Ascending aorta (tissue), 2 donors: ENCODE measurements at places on chromosomes 2 and 18. TPM values are rescaled to one million over a fixed set of nuclear protein-coding genes. Genes with fewer than 3 reads are reported as not detected.

- no peak overlapping the region for H3K27ac ChIP-seq
- no peaks in the 10 kb centered on the region for H3K4me1 ChIP-seq
- no peak for DNase-seq
Measured at GRCh38 chr2:17758118-17758517, 4.2 kb downstream of the GEN1 start.

- no peaks in the 10 kb centered on the region for H3K36me3 ChIP-seq
- H3K27me3 ChIP-seq, result no peaks in the 10 kb centered on the region
- DNase-seq, result no peak
- no peak overlapping the region for H3K4me3 ChIP-seq
- H3K4me1 ChIP-seq, result peaks cover 12% of the 10 kb centered on the region
Measured at GRCh38 chr2:45986509-45986908, 310.7 kb upstream of the EPAS1 start.

GRCh38 chr2:206708286-206708685 is 9.9 kb downstream of the DYTN start:
- no peak for DNase-seq
- H3K36me3 ChIP-seq, result no peaks in the 10 kb centered on the region
- H3K27me3 ChIP-seq, result no peaks in the 10 kb centered on the region
- H3K4me3 ChIP-seq, result no peak overlapping the region
- no peak overlapping the region for H3K27ac ChIP-seq

DNA sequence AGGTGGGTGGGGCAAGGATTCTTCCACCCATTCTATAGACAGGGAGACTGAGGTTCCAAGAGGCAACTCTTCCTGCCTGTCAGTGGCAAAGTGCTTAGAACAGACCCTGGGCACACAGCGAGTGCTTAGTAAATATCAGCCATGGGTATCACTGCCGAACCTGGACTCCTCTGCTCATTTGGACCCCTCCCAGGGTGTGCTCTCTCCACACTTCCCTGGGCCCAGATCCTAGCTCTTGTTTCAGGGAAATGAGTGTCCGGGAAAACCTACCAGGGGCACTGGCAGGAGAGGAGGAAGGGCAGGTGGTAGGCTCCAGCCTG is 136.3 kb downstream of the CYP26B1 start:
- DNase-seq, result no peak
- H3K36me3 ChIP-seq, result no peaks in the 10 kb centered on the region
- H3K4me3 ChIP-seq, result no peak overlapping the region
- no peaks in the 10 kb centered on the region for H3K4me1 ChIP-seq

- H3K4me1 ChIP-seq, result no peaks in the 10 kb centered on the region
- no peaks in the 10 kb centered on the region for H3K36me3 ChIP-seq
- H3K27me3 ChIP-seq, result no peaks in the 10 kb centered on the region
- H3K27ac ChIP-seq, result no peak overlapping the region
- H3K4me3 ChIP-seq, result peak overlapping the region; percentile 32
Measured at GRCh38 chr2:84940088-84940470, 30.9 kb upstream of the KCMF1 start.

- no peaks in the 10 kb centered on the region for H3K36me3 ChIP-seq
- no peaks in the 10 kb centered on the region for H3K27me3 ChIP-seq
- no peak for DNase-seq
- H3K27ac ChIP-seq, result no peak overlapping the region
Measured at GRCh38 chr2:85429213-85429923, 10.9 kb downstream of the SH2D6 start.

DNA sequence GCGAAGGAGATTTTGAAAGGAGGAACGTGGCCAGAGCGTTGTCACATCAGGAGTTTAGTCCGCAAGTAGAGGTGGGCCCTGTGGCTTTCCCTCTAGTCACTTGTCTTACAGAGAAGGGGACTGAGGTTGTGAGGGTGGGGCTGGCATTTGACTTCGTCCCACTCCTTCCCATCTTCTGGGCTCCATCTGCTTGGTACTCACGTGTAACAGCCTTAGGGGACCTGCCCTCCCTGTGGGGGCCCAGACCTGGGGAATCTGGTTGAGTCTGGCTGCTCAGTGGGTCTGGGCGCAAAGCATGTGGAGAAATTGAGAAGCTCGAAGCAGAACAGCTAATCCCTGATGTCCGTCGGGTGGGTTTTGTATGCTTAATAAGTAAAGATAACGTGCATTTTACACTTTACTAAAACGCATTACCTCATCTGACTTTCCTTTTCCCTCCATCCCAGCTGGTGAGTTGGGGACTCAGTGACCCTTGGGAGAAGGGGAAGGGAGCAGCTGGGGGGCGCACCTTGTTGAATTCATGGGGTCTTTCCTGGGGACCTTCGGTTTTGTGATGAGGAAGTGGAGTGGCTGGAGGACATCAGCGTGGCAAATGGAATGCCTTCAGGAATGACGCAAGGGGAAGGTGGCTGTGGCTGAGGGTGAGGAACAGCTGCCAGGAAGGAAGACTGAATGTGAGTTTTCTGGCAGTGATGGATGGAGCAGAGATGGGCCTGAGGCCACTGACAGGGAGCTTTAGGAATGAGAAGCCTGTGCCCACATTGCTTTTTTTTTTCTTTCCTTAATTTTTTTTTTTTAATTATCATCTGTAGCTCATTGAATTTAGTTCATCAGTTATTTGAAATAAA is 44.8 kb downstream of the ASAP2 start:
- peaks cover 13% of the 10 kb centered on the region for H3K4me1 ChIP-seq
- H3K27ac ChIP-seq, result peak overlapping the region; percentile 73
- no peaks in the 10 kb centered on the region for H3K36me3 ChIP-seq
- DNase-seq, result peak; percentile 85
- peak overlapping the region; percentile 10 for H3K4me3 ChIP-seq

DNA sequence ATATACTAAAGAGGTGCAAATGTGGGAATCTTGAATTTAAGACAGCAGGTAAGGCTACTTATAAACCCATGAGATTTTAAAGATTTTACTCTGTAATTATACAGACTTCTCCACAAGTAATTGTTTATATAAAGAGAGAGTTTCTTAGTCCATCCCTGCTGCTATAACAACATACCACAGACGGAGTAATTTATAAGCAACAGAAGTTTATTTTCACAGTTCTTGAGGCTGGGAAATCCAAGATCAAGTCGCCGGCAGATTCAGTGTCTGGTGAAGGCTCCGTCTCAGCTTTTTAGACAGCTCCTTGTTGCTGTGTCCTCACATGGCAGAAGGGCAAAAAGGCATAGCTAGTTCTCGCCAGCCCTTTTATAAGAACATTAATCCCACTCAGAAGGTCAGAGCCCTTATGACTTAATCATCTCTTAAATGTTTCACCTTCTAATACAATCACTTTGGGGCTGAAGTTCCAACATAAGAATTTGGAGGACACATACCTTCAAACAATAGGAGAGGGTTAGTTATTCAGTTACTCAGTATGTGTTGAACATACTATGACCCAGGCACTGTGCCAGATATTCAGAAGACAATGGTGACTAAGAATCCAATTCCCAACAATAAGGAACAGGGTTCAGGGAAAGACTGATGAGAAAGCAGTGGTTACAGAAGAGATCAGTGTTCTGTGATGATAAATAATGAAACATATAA is 466.0 kb downstream of the RIT2 start:
- no peak overlapping the region for H3K4me3 ChIP-seq
- no peaks in the 10 kb centered on the region for H3K4me1 ChIP-seq
- no peak for DNase-seq
- H3K27ac ChIP-seq, result no peak overlapping the region

GRCh38 chr2:10495311-10495987 is 47.3 kb upstream of the ODC1 start:
- H3K27me3 ChIP-seq, result no peaks in the 10 kb centered on the region
- no peaks in the 10 kb centered on the region for H3K4me1 ChIP-seq
- H3K36me3 ChIP-seq, result no peaks in the 10 kb centered on the region
- H3K4me3 ChIP-seq, result no peak overlapping the region
- no peak overlapping the region for H3K27ac ChIP-seq
- no peak for DNase-seq

DNA sequence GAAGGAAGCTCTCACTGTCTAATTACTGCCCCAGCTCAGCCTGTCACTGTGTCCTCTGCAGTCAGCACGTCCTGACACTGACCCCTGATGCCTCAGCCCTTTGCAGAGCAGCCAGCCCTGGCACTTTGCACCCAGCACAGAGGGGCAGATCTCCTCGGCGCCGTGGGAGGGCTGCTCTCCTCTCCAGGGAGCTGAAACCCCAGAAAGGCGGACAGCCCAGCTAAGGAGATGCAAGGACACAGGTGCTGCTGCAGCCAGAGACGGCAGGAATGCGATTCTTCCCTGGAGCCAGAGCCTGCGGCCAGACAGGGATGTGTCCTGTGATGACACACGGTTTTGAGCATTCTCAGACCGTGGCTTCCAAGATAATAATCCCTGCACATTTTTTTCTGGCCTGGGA is 34.5 kb upstream of the SIX3 start:
- H3K4me3 ChIP-seq, result no peak overlapping the region
- no peaks in the 10 kb centered on the region for H3K27me3 ChIP-seq
- H3K36me3 ChIP-seq, result no peaks in the 10 kb centered on the region
- no peaks in the 10 kb centered on the region for H3K4me1 ChIP-seq
- no peak overlapping the region for H3K27ac ChIP-seq
- DNase-seq, result no peak

- H3K27ac ChIP-seq, result no peak overlapping the region
- H3K4me3 ChIP-seq, result no peak overlapping the region
- no peaks in the 10 kb centered on the region for H3K27me3 ChIP-seq
Measured at GRCh38 chr2:158297606-158298005, 158.9 kb downstream of the CCDC148 start.

DNA sequence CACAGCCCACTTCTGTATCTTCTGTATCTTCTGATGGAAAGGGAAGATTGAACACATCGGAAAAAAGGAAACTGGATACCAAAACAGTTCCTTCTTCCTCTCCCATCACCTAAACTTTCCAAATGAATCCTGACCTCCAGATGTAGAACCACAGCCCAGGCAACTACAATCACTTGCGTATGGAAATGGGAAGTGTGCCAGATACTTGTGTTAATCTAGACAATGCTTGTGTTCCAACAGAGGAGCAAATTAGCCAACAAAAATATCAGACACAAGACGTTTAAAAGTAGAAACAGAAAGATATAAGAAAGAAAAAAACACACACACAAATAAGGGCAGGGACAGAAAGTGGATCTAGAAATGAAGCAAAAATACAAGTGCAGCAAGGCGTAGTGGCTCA is 31.4 kb upstream of the DUSP2 start:
- no peak for DNase-seq
- no peaks in the 10 kb centered on the region for H3K27me3 ChIP-seq
- no peak overlapping the region for H3K27ac ChIP-seq

DNA sequence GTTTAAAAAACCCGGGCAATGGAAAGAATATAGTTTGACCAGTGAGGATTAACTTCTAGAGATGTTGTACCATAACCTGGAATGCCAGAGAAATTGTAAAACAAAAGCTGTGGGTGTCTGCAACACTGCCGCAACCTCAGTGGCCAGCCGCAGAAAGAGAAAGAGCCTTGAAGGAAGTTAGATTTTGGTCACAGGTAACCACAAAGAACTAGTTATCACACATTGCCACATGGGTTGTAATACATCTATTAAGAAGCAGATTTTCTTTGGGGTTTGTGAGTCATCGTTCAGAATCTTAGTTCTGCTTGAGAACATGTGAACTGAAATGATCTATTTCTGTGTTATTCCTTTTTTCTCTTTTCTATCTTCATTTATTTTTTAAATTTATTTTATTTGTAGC is 222.9 kb upstream of the AGAP1 start:
- no peak for DNase-seq
- no peaks in the 10 kb centered on the region for H3K36me3 ChIP-seq
- H3K27me3 ChIP-seq, result no peaks in the 10 kb centered on the region
- no peak overlapping the region for H3K27ac ChIP-seq

- no peaks in the 10 kb centered on the region for H3K27me3 ChIP-seq
- no peak for DNase-seq
- no peaks in the 10 kb centered on the region for H3K36me3 ChIP-seq
- H3K4me1 ChIP-seq, result no peaks in the 10 kb centered on the region
Measured at GRCh38 chr18:69845593-69846506, 101.8 kb downstream of the CD226 start.

- H3K36me3 ChIP-seq, result no peaks in the 10 kb centered on the region
- peak; percentile 88 for DNase-seq
- peaks cover 21% of the 10 kb centered on the region for H3K4me1 ChIP-seq
- H3K27ac ChIP-seq, result peak overlapping the region; percentile 85
- peak overlapping the region; percentile 52 for H3K4me3 ChIP-seq
- no peaks in the 10 kb centered on the region for H3K27me3 ChIP-seq
Measured at GRCh38 chr2:72144274-72144631, 3.4 kb downstream of the CYP26B1 start.

DNA sequence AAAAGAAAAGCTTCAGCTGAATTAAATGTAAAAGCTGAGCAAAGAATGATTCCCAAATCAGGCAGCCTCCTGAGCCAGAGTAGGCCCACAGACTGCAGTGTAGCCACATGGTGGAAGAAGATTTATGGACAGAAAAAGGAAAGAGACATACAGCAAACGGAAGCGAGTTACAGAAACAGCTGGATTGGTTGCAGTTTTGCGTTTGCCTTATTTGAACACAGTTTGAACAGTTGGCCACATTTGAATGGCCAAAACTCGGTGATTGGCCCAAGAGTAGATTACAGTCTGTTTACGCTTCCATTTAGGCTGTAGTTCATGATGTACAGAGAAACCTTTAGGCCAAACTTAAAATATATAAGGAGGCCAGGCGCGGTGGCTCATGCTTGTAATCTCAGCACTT is 35.1 kb downstream of the SH2D6 start:
- no peaks in the 10 kb centered on the region for H3K36me3 ChIP-seq
- no peak overlapping the region for H3K4me3 ChIP-seq

GRCh38 chr2:6576302-6576701 is 289.4 kb downstream of the CMPK2 start:
- DNase-seq, result no peak
- H3K27ac ChIP-seq, result no peak overlapping the region
- no peaks in the 10 kb centered on the region for H3K27me3 ChIP-seq
- no peak overlapping the region for H3K4me3 ChIP-seq
- H3K36me3 ChIP-seq, result no peaks in the 10 kb centered on the region

DNA sequence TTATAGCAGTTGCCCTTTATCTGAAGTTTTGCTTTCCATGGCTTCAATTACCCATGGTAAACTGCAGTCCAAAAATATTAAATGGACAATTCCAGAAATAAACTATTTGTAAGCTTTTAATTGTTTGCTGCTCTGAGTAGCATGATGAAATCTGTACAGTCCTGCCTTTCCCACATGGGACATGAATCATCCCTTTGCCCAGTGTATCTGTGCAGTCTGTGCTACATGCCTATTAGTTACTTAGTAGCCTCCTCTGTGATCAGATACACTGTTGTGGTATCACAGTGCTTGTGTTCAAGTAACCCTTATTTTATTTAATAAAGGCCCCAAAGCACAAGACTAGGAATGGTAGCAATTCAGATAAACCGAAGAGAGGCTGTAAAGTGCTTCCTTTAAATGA is 810.6 kb upstream of the PIK3C3 start:
- H3K36me3 ChIP-seq, result no peaks in the 10 kb centered on the region
- H3K27me3 ChIP-seq, result no peaks in the 10 kb centered on the region
- no peaks in the 10 kb centered on the region for H3K4me1 ChIP-seq
- H3K27ac ChIP-seq, result no peak overlapping the region
- H3K4me3 ChIP-seq, result no peak overlapping the region

Gene MRO
- 1.4 TPM for total RNA-seq

Gene GALNT3
- total RNA-seq, result 0.64 TPM

Gene ANO7
- 0.43 TPM for total RNA-seq

Gene RBKS
- total RNA-seq, result not detected

Gene SPDYA
- total RNA-seq, result 0.32 TPM

Gene CD207
- not detected for total RNA-seq
